ENCODE measurements at places on chromosomes 1 and 21. TPM values are rescaled to one million over a fixed set of nuclear protein-coding genes. Genes with fewer than 3 reads are reported as not detected.

Gene SPRR2G
- total RNA-seq: not detected

Gene TEX38
- total RNA-seq: not detected

Gene C1orf116
- not detected for total RNA-seq

Gene OR2L13
- not detected for total RNA-seq

Gene FCAMR
- total RNA-seq: not detected

GRCh38 chr1:77639056-77639455 is 43.4 kb downstream of the ZZZ3 start:
- no peak for DNase-seq
- H3K36me3 ChIP-seq: peaks cover 17% of the 10 kb centered on the region
- H3K4me3 ChIP-seq: no peak overlapping the region
- peaks cover 11% of the 10 kb centered on the region for H3K4me1 ChIP-seq

DNA sequence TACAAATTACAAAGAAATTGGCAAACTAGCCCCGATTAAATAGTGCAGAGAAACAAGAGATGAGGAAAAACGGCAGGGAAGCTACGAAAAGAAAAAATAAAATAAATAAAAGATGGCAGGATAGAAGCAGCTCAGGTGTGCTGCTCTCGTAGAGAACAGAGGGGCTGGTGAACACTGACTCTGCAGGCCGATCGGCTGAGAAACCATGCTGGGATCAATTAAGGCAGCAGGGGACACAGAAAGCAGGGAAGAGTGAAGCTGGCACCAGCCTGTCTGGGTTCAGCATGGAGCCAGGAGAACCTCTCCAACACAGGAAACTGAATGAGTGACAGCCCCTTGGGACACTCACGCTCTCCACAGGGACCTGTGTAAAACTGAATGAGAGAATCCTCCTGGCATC is 39.5 kb upstream of the TMPRSS15 start:
- H3K4me3 ChIP-seq: no peak overlapping the region
- H3K36me3 ChIP-seq: no peaks in the 10 kb centered on the region
- no peaks in the 10 kb centered on the region for H3K4me1 ChIP-seq
- no peak for DNase-seq

Measured in osteoblast (primary cell).